Stimulated activated CD4-positive, alpha-beta T cell treated with anti-CD3 and anti-CD28 coated beads, Interleukin-1b, Interleukin-23, amount 100 ng/mL, for 1 hour (primary cell): ENCODE measurements at places on chromosomes 1 and 21.

DNA sequence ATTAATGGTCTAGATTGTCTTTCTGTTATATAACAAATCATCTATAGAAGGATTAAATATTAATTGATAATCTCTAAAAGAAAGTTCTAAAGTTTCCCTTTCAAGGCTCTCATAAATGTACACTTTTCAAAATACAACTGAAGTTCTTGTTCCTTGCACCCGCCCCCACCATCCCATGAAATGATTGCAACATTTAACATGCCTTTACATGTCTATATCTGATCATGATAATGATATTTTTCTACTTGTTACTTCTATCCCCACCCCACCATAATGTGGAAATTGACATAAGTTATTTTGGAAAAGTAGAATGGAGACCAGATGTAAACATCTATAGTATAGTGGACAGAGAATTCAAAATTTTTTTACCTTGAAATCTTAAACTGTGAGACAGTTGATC is 186.6 kb downstream of the NTNG1 start:
- no peak for DNase-seq

- no peak for DNase-seq
These were observed 73.3 kb downstream of the LEPR start for GRCh38 chr1:65493802-65494201.

- no peak for DNase-seq
These were observed 46.1 kb upstream of the TRAPPC10 start for GRCh38 chr21:43965911-43966585.

DNA sequence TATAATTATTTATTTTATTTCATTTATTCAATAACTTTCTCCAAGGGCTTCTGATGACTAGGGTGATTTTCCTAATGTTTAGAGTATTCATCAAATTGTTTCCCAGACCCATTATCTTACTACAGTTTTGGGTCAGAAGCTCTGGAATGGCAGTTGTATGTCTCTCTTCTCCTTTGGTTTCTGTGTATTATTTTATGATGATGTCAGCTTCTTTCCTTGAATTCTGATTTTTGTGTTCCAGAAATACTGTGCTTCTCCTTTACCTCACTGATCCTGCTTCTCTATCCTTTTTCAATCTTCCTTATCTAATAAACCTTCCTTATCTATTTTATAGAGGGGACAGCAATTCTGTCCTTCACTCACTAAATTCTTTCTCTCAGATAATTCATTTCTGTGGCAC is 48.8 kb downstream of the LRRC8B start:
- DNase-seq: no peak
